ENCODE measurements at places on chromosomes 3 and 15.

GRCh38 chr15:47794252-47794914 lies 77.1 kb downstream of the SEMA6D start:
- no peak for DNase-seq

GRCh38 chr3:133138017-133138416 lies 99.8 kb downstream of the TMEM108 start:
- no peak for DNase-seq

- no peak for DNase-seq
Observed at GRCh38 chr3:12541625-12542024, 3.7 kb downstream of the MKRN2OS start.

GRCh38 chr15:68783226-68784058 lies 37.3 kb downstream of the ANP32A start:
- no peak for DNase-seq

- DNase-seq: no peak
Observed at GRCh38 chr3:141279077-141279967, 47.7 kb downstream of the PXYLP1 start.

GRCh38 chr15:73746883-73747282 lies 6.3 kb downstream of the INSYN1 start:
- peak; percentile 41 for DNase-seq

GRCh38 chr3:175590745-175591144 lies 731.6 kb downstream of the NAALADL2 start:
- DNase-seq: no peak

DNA sequence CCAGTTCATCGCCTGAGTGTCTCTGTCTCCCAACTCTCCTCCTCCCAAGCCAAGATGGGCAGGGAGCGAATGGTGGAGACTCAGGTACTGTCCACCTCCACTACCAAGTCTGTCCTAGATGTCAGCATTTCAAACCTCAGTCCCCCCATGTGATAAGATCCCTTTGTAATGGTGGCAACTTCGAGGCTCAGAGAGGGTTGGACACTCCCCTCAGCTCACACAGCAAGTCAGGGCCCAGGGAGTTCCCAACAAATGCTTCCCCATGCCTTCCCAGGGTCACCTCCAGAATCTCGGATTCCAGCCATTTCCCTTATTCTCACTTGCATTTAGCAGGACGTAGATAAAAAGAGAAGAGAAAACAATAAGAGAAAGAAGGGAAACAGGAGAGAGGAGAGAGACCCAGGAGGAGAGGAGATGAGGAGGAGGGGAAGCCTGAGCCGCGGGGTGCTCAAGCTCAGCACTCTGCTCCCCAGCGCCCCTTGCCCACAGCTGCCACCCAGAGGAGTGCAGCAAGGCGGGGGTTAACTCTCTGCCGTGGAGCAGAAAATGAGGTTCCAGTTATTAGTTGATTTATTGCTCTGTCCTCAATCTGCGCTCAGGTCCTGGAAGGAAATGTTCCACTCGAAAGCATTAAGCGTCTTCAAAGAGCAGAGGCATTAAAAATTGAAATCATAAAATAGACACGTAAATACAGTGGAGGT lies 84.1 kb upstream of the LINGO1 start:
- no peak for DNase-seq

DNA sequence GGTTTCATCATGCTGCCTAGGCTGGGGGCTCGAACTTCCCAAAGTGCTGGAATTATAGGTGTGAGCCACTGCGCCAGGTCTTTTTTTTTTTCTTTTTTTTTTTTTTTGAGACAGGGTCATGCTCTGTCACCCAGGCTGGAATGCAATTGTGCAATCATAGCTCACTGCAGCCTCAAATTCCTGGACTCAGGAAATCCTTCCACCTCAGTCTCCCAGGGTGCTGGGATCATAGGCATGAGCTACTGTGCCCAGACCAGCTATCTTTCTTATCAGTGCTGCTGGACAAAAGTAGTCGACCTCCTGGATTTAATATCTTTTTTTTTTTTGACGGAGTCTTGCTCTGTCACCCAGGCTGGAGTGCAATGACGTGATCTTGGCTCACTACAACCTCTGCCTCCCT lies 60.8 kb downstream of the TFDP2 start:
- peak; percentile 54 for DNase-seq

GRCh38 chr3:152301745-152302181 lies 33.0 kb downstream of the MBNL1 start:
- peak; percentile 63 for DNase-seq

DNA sequence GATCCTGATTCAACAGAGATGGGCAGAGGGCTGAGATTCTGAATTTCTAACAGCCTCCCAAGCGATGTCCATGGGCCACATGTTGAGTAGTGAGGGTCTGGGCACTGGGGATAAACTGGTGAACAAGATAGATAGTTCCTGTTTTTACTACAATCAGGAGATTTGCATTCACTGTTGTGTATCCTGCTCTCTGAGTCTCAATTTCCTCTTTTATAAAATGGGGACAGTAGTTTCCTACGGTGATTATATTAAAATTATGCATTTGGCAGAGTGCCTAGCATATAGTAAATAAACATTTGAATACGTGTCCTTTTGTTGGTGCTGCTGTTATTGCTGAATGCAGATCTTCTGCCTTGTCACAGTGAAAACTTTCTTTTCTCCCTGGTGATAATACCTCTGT lies 102.5 kb downstream of the MYH15 start:
- no peak for DNase-seq

DNA sequence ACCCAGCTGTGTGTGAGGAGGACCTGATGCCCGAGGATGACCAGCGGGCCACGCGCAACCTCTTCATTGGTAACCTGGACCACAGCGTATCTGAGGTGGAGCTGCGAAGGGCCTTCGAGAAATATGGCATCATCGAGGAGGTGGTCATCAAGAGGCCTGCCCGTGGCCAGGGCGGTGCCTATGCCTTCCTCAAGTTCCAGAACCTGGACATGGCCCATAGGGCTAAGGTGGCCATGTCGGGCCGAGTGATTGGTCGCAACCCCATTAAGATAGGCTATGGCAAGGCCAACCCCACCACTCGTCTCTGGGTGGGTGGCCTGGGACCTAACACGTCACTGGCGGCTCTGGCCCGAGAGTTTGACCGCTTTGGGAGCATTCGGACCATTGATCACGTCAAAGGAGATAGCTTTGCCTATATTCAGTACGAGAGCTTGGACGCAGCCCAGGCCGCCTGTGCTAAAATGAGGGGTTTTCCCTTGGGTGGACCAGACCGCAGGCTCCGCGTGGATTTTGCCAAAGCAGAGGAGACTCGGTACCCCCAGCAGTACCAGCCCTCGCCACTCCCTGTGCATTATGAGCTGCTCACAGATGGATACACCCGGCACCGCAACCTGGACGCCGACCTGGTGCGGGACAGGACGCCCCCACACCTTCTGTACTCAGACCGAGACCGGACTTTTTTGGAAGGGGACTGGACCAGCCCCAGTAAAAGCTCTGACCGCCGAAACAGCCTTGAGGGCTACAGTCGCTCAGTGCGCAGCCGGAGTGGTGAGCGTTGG lies 1.5 kb downstream of the RBM15B start:
- no peak for DNase-seq

GRCh38 chr3:16975083-16975482 lies 90.3 kb downstream of the PLCL2 start:
- no peak for DNase-seq

- DNase-seq: no peak
Observed at GRCh38 chr15:91609231-91609630, 244.3 kb upstream of the SLCO3A1 start.

DNA sequence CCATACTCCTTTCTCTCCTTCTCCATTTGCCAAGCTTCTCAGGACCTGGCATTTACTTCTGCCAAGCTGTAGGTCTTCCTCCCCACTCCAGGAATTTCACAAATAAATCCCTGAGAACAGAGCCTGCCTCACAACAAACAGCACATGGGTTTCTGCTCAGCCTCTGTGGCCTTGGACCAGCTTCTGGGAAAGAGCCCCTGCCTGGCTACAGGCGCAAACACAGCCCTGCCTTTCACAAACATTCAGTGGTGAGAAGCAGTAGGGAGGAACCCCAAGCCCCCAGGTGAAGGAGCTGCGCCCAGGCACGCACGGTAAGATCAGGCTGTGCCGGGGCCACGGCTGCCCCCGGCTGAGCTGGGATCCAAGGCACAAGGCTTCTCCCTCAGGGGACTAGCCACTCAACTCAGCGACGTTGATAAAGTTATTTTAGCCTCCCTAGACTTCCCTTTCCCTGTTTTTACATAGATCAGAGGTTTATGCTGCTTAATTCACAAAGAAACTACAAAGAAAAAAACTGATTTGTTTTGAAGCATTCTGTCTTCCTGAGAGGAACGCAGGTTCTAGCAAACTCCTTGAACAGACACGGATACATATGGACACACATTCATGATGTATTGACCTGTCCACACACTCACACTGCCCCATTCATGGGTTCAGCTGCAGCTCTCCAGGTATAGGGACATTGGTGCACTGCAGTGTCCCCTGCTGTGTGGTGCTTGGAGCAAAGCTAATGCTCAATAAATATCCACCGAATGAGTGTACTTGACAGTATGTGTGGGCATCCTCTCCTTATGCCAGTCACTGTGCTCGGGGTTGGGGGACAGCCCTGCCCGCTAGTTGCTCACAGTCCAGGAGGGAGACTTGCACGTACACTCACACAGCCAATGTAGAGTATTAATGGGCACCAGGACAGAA lies 25.4 kb downstream of the HES1 start:
- DNase-seq: no peak

DNA sequence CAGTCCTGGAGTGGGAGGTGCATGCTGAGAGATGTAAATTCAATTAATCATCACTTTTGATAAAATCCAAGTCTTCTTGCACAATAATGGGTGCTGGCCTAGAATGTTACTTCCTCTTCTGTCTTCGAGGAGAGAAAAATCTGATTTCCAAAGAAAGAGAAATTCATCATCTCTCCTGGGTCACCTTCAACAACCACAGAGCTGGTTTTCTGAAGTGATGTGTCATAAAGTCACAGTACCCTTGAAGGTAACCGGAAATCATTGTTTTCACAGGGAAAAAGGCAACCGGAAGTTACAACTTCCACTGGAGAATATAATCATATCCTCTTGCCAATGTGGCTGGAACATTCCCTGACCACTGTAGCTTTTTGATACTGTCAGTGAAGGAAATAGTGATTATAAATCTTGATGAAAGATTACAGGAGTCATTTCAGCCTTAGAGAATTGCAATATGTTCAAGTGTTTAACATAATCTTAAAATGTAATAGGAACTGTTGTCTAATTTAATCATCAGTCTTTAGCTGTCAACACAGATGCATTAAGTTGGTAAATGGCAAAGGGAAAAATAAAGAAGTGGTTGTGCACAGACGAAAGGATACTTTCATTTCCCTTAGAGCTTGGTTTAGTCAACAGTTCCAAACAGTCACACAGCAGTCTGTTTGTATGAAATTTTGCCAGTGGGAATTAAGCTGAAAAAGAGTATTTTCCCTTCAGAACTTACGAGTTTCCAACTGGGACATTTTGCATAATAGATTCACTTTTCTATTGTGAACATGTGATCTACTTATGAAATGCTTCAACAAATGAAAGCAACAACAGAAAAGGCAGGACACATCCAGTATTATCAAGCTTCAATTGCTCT lies 106.5 kb upstream of the SLC4A7 start:
- peak; percentile 49 for DNase-seq

DNA sequence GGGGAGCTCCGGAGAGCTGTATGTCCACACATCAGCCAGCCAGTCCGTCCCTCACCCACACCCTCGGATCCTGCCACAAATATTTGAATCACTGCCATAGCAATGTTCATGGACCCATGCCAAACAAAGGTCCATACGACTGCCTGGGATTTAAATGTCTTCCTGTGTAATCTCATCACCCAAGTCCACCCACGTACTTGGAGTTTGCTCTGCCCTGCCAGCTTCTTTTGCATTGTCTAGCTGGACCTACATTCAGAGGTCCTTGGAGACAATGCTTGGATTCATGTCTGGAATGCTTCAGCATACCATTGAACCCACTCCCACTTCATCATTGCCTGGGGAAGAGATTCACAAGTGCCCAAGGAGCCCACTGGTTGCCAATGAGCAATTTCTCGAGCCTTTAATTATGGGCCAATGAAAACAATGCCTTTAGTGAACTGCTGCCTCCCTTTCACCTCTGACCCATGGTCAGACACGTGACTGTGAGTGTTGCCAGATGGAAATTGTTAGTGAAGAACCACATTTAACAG lies 90.4 kb upstream of the PHLDB2 start:
- DNase-seq: peak; percentile 92

DNA sequence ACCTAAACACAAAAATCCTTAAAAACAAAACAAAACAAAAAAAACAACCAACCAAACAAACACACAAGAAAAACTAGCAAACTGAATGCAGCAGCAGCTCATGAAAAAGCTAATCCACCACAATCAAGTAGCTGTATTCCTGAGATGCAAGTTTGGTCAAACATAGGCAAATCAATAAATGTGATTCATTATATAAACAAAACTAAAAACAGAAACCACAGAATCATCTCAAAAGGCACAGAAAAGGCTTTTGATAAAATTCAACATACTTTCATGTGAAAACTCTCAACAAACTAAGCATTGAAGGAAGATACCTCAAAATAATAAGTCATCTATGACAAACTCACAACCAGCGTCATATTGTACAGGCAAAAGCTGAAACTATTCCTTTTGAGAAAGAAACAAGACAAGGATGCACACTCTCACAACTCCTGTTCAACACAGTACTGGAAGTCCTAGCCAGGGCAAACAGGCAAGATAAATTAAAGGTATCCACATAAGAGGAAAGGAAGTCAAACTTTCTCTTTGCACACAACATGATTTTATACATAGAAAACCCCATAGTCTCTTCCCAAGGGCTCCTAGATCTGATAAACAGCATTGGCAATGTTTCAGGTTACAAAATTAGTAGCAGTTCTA lies 495.1 kb upstream of the SGO1 start:
- DNase-seq: no peak

- DNase-seq: no peak
Observed at GRCh38 chr15:39788108-39788507, 5.5 kb upstream of the FSIP1 start.

GRCh38 chr15:90053685-90054466 lies 48.4 kb downstream of the IDH2 start:
- no peak for DNase-seq

- peak; percentile 7 for DNase-seq
Observed at GRCh38 chr3:94098452-94098851, 35.6 kb downstream of the NSUN3 start.

DNA sequence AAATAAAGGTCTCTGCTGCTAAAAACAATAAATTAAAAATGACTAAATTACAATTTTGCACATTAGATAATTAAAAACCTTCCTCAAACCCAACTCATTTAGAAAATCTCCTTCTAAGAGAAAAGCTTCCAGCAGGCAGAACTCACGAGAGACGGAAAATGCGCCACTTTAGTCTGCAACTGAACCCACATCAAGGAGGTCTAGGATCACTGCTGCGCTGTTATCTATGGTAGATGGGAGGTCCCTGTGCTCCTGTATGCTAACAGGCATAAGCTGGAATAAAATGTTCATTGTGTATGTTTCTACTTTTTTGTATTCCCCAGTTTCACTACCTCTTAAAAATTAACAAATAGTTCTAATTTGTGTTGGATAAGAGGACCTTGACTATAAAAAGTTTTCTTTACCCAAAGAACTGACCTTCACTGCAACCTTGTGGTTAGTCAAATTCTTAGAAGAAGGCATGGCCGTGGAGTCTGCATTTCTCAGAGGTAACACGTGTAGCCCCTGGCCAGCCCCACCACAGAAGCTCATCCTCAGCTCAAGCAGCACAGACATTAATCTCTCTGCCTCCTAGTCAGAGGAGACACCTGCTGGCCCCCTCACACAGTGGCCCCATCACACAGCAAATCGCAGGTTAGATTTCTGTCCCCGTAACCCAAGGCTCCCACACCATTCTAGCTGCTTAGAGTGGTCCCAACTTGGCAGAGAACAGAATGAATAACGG lies 22.3 kb downstream of the STIMATE start:
- DNase-seq: no peak

GRCh38 chr3:129654131-129654530 lies 47.7 kb upstream of the PLXND1 start:
- peak; percentile 95 for DNase-seq

- no peak for DNase-seq
Observed at GRCh38 chr3:183701744-183702143, 4.1 kb downstream of the YEATS2 start.
